Activated T-helper 17 cell treated with anti-CD3 and anti-CD28 coated beads, Interleukin-2, amount 50 U/mL, for 72 hours (primary cell): ENCODE measurements at places on chromosomes 12 and 14. TPM values are rescaled to one million over a fixed set of nuclear protein-coding genes. Genes with fewer than 3 reads are reported as not detected.

DNA sequence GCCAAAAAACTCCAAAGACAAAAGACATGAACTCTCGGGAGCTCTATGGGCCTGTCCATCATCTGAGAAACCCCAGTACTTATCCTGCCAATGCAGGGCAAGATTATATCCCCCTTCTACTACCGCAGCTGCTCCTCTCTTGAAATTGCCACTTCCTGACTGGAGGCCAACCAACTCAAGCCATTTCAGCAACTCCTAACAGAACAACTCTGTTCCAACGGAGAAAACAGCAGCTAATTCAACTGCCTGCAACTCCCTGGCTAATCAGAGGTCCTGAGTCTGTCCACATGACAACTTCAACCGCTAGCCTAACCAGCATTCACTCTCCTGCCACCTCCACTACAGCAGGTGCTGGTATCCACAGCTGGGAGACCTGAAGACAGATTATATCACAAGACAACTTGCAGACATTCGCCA, 24.1 kb downstream of the CEP83 start:
- no peak for ATAC-seq

Gene TAS2R14
- total RNA-seq = 3.7 TPM

- peak; percentile 80 for ATAC-seq
Measured at GRCh38 chr12:101799774-101800173, 31.0 kb downstream of the GNPTAB start.

GRCh38 chr14:91649930-91650329, 82.0 kb downstream of the CATSPERB start:
- no peak for ATAC-seq

GRCh38 chr14:67268426-67269150, 27.4 kb downstream of the PALS1 start:
- ATAC-seq = no peak

- no peak for ATAC-seq
Measured at GRCh38 chr14:64725261-64725815, 21.1 kb downstream of the PLEKHG3 start.
